ENCODE measurements at places on chromosomes 3 and 15.

- DNase-seq = no peak
Observed at GRCh38 chr15:68304589-68305337, 27.2 kb downstream of the FEM1B start.

GRCh38 chr15:38174691-38175090 lies 77.9 kb upstream of the SPRED1 start:
- no peak for DNase-seq

GRCh38 chr15:75468913-75469598 lies 17.6 kb upstream of the SIN3A start:
- no peak for DNase-seq

GRCh38 chr3:17432236-17432635 lies 310.2 kb downstream of the TBC1D5 start:
- DNase-seq = no peak

DNA sequence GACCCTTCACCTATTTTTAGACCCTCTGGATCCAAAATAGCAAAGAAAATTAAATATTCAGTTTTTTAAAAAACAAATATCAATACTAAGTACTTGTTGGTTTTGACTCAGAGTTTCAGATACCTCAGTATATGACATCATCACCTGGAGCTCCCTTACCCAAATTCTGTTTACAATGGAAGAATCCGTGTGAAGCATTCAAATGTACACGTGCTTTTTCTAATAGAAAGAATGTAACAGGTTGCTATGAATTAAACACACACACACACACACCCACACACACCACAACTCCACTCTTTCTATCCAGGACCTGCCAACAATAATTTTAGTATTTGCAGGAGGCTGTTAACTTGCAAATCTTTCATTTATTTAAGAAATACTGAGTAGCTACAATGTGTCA lies 221.8 kb downstream of the THRB start:
- DNase-seq = no peak

DNA sequence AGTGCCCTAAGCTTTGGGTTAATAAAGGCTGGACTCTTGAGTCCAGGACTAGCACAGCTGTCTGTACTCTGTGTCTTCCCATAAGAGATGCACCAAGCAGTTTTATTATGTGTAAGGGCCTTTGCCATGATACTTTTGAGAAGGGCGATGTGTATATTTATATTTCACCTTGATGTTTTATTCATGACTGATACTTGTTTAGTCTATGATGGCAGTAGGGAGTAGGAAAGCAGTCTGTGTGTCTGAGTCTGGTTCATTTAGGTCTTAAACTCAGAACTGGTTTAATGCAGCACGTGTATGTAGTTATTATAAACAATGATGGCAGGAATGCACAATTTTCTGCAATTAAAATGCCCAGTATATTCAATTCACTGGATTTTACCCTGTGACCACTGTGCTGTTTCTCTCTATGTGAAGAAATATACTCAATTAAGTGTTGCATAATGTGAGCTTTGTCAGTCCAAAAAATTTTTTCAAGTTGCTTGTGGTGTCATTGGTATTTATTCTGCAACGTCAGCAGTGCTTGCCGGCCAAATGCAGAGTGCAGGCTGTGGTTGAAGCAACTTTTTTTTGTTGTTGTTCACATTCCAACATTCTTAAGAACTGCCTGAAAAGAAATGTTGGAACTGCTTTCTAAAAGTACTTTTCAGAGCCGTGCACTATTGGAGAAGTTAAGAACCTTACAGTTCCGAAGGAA lies 423.7 kb upstream of the SEMA6D start:
- no peak for DNase-seq

DNA sequence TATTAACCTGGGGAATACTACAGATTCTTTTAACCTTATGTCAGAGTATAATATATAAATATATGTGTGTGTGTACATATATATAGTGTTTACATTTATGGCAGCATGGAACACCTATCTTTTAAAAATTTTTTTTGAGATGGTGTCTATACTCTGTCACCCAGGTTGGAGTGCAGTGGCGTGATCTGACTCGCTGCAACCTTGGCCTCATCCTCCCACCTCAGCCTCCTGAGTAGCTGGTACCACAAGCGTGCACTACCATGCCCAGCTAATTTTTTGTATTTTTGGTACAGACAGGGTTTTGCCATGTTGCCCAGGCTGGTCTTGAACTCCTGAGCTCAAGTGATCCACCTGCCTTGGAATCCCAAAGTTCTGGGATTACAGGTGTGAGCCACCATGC lies 18.5 kb upstream of the ERICH6 start:
- no peak for DNase-seq

- no peak for DNase-seq
Observed at GRCh38 chr3:63538919-63539318, 113.6 kb upstream of the SNTN start.

- DNase-seq = no peak
Observed at GRCh38 chr3:196772897-196773296, 33.2 kb downstream of the PAK2 start.

GRCh38 chr15:36609793-36610192 lies 30.4 kb downstream of the CDIN1 start:
- DNase-seq = no peak

- no peak for DNase-seq
Observed at GRCh38 chr3:185631108-185631507, 45.0 kb downstream of the SENP2 start.

- DNase-seq = no peak
Observed at GRCh38 chr3:15905041-15905440, 107.3 kb upstream of the ANKRD28 start.

- DNase-seq = no peak
Observed at GRCh38 chr15:38479756-38480155, 25.8 kb downstream of the FAM98B start.

DNA sequence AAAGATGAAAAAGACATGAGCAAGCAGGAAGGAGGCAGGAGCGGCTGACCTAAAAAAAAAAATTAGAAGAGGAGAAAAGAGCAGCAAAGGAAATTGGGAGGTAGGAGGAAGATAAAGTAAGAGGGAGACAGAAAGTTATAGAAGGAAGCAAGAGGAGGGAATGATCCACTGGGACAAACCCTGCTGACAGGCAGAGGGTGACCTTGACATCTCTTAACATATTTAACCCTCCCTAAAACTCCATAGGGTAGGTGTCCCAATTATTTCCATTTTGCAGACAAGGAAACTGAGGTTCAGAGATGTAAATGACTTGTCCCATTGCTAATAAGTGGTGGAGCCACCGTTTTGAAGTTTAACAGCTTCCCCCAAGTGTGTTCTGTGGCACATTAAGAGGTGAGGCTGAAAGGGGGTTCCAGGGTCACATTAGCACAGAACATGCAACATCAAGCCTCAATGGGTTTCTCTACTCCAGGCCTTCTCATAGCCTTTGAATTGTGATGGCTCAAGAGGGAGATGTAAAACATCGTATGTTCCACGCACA lies 37.4 kb upstream of the PRICKLE2 start:
- no peak for DNase-seq

GRCh38 chr15:91866971-91867372 lies 13.5 kb downstream of the SLCO3A1 start:
- no peak for DNase-seq

DNA sequence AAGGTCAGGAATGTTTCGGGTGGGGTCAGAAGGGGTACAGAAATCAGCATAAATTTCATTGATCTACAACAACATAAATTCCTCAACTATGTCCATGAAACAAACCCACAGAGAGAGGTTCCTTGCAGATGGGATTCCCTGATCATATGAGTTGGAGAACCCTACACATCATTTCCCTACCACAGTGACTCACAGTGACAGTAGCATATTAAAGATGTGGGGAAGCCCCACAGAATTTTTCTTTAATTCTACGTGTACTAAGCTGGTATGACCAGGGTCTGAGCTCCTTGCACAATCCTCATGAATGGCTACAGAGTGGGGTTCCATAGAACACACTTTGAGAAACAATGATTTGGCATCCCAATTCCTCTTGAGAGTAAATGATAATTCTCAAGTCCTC lies 116.9 kb upstream of the RAD18 start:
- DNase-seq = no peak

GRCh38 chr3:49869525-49870126 lies at the start of gene CAMKV:
TSS of gene CAMKV (minus strand) at chr3:49869906. CDS start at chr3:49862388, 7,518 bp downstream.
- no peak for DNase-seq

DNA sequence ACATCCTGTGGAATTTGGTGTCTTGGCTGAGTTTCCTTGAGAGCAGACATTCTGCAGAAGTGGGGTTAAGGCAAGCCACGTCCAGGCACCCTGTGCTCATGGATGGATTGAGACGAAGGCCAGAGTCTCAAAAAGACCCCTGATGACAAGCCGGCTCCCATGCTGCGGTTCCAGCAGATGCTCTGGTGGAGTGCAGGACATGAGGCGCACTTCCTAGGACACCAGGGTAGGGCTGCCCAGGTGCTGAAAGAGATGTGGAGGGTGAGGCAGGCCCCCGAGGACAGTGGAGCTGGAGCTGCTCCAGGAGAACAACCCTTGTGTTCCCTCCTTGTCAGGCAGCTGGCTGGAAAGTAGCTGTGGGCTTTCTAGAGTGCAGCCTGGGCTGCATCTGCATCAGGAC lies 81.0 kb downstream of the ASB7 start:
- no peak for DNase-seq

GRCh38 chr3:46006238-46007032 lies 10.8 kb upstream of the FYCO1 start:
- no peak for DNase-seq

- DNase-seq = no peak
Observed at GRCh38 chr3:156236556-156237260, 116.3 kb downstream of the KCNAB1 start.

GRCh38 chr3:115281697-115282675 lies 134.9 kb upstream of the ZBTB20 start:
- no peak for DNase-seq

Data from 8988T (cell line).